ENCODE measurements at places on chromosomes 1 and 21.
A peak's percentile ranks its signal among the peaks of the same experiment; 100 is the strongest.

DNA sequence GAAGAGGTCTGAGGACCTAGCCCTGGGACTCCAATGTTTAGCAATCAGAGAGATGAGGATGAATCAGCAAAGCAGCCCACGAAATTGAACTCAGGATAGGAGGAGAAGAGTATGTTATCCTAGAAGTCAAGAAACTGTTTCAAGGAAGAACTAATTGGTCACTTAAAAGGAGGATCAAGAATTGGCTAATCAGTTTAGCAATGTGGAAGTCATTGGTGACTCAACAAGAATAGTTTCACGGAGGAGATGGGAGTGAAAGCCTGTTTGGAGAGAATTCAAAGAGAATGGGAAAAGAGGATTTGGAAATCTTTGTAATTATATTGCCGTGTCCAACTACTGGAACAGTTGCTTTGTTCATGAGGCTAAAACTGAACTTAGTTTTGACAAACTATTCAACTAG lies 7.4 kb downstream of the HMCN1 start:
- DNase-seq: no peak

- no peak for DNase-seq
Observed at GRCh38 chr1:52416811-52417210, 12.4 kb downstream of the PRPF38A start.

DNA sequence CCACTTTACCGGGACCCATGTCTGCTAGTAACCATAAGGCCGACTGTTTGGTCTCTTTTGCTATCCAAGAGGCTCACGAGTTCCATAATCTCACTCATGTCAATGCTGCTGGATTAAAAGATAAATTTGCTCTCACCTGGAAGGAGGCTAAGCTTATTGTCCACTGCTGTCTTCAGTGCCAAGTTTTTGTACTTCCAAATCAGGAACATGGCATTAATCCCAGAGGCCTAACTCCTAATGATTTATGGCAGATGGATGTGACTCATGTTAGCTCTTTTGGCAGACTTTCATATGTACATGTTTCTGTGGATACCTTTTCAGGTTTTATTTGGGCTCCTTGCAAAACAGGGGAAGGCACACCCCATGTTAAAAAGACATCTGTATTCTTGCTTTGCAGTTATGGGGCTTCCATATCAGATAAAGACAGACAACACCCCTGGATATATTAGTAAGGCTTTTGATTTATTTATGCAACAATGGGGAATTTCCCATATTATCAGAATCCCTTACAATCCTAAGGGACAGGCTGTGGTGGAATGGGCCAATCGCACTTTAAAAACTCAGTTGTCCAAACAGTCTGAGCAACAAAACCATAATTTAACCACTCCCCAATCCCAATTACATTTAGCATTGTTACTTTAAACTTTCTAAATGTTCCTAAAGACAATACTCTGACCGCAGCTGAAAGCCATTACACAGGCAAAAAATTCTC lies 162.7 kb downstream of the IER5 start:
- no peak for DNase-seq

DNA sequence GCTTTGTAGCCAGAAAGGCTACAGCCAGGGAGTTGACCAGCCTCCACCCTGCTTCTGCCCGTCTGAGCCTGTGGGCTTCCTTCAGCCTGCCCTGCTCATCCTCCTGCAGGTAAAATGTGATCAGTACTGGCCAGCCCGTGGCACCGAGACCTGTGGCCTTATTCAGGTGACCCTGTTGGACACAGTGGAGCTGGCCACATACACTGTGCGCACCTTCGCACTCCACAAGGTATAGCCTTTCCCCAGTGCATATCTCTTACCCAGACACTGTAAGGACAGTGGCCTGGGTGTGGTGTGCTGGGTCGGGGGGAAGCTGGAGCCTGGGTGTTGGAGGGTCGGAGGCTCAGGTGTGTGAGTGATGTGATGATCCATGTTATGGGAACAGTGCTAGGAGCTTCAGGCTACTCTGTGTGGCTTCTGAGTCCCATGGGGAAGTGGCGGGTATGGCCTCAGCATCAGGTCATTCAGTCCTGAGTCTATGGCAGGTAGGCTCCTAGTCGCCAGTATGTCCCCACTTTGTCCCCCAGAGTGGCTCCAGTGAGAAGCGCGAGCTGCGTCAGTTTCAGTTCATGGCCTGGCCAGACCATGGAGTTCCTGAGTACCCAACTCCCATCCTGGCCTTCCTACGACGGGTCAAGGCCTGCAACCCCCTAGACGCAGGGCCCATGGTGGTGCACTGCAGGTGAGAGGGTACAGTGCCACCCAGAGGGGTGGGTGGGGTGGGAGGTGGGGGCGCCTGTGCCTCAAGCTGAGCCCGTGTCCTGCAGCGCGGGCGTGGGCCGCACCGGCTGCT lies 31.2 kb upstream of the KDM4A start:
- DNase-seq: no peak

GRCh38 chr1:207004931-207005830 lies 27.4 kb downstream of the C1orf116 start:
- peak; percentile 32 for DNase-seq

- no peak for DNase-seq
Observed at GRCh38 chr1:19053486-19053885, 97.0 kb upstream of the IFFO2 start.

DNA sequence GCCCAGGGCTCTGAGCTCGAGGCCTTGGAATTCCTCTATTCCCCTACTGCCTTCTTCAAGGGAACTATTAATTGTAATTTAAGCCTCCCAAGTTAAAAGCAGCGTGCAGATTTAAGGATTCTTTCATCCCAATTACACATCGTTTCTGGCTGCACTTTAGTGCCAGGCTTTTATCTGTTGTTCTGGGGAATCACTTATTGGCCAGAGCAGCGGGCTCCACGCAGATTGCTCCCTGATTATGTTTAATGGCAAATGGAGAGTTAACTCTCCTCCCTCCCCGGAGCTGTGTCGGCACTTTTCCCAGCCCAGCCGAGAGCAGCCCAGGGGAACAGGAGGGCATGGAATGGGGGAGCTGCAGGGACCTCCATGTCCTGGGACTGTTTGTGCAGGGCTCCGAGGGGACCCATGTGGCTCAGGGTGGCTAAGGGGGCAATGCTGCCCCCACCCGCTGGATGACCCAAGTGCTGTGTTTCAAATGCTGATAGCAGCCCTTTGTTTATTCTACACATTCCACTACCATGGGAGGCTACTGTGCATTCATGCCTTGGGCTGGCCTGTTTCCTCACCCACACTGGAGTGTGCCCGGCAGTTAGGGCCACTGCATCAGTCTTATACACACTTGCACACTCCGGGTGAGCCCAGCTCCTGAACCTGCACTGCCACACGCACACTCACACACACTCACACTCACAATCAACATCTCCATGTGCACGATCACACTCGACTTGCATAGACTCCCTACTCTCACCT lies 93.3 kb upstream of the POU3F1 start:
- no peak for DNase-seq

- no peak for DNase-seq
Observed at GRCh38 chr21:29064850-29065481, 8.5 kb downstream of the CCT8 start.

DNA sequence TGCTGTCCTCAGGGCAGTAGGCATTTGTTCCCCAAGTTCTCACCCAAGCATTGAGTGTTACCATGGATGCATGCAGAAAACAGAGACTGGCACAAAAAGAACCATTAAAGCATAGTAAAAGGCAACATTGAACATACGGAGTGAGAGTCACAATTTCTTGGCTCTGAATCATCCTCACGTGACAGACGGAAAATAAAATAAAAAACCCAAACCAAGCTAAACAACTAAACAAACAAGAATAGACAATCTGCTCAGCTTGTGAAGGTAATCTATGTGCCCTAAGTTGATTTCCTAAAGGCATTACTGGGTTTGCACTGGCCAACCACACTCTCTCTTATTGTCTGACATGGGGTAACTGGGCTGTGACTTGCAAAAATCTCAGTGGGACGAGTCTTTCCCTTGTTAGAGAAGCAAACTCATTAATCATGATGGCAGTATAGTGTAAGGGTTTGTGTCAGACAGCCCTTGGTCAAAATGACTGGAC lies 306.0 kb downstream of the ASTN1 start:
- no peak for DNase-seq
